ENCODE measurements at places on chromosomes 16 and 17.

- DNase-seq, result no peak
These were observed 5.1 kb upstream of the KIFC3 start for GRCh38 chr16:57807252-57807967.

GRCh38 chr17:40230670-40231069 lies 11.6 kb downstream of the WIPF2 start:
- no peak for DNase-seq

- DNase-seq, result no peak
These were observed 16.2 kb downstream of the MIS12 start for GRCh38 chr17:5502552-5502951.

DNA sequence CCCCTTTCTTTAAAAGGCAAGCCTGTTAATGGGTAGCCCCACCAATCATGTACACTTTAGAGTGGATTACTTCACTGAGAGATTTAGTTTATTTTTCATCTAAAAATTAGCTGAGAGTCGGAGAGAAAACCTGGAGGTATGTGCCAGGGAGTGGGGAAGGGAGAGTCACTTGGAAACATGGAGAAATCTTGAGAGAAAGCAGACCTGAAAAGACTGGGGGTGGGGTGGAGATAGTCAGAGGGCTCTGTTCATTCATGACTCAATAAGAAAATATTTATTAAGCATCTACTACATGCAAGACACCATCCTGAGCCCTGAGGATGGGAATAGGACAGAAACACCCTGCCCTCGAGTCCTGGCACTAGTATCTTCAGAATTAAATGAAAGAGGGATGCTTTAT lies 27.4 kb upstream of the RCVRN start:
- DNase-seq, result no peak

DNA sequence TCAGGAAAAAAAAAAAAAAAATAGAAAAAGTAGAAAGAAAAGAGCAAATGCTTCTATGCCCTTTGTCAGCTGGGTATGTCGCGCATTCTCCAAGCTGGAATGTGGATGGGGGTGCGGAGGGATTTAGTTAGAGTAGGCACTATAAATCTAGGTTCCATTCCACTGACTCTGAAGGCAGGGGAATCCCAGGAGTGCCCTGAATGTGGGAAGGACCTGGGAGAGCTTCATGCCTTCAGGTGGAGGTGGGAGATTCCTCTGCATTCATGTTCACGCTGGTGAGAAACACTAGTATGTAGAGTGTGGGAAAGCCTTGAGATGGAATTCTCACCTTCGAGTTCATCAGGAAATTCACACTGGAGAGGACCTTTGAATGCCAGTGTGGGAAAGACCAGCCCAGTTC lies 12.4 kb downstream of the ZNF232 start:
- DNase-seq, result no peak

DNA sequence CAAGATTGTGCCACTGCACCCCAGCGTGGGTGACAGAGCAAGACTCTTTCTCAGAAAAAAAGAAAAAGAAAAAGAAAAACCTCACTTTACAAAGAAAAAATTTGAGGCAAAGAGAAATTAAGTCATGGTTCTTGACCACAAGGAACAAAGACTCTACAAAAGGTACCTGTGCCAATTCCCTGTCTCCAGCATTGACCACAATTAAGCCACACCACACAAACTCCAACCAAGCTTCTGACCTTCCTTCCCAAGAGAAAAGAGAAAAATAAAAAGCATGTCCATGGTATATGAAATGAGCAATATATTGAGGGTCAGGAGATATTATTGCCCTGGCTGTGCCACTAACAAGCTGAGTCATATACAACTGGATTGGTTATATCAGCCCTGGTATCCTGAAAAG lies 146.3 kb upstream of the NOG start:
- DNase-seq, result no peak

DNA sequence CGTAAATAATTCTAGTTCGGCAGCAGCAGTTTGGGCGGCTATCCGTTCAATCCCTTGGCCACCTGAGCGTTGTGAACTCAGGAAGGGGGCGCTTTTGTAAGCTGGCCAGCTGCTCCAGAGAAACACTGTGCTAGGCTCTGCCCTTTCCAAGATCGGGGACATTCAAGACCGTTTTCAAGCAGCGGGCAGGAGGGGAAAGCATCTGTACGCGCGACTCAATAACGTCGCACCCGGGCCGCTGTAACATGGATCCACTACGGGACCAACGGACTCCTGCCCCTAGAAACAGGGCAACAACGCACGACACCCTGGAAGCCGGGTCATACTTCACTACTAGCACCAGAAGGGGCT lies 463 bp downstream of the TOP2A start:
- DNase-seq, result no peak
